ENCODE measurements at places on chromosomes 6 and 20.

DNA sequence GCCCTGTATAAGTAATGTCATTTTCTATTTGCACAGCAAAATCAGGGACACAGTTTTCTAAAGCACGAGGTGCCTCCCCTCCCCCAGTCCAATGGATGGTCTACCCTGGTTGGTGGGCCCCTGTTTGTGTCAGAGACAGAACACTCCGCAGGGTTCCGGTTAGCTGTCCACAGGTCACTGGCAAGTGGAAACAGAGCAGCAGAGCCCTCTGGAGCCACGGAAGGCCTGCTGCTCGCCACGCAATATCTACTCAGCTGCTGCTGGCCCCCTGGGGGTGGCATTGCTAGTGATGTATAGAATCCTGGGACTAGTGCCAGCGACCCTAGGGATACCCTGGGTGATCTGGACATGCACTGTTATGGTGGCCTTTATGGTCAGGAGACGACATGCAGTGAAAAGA, 50.4 kb downstream of the RIN2 start:
- no peak for DNase-seq

DNA sequence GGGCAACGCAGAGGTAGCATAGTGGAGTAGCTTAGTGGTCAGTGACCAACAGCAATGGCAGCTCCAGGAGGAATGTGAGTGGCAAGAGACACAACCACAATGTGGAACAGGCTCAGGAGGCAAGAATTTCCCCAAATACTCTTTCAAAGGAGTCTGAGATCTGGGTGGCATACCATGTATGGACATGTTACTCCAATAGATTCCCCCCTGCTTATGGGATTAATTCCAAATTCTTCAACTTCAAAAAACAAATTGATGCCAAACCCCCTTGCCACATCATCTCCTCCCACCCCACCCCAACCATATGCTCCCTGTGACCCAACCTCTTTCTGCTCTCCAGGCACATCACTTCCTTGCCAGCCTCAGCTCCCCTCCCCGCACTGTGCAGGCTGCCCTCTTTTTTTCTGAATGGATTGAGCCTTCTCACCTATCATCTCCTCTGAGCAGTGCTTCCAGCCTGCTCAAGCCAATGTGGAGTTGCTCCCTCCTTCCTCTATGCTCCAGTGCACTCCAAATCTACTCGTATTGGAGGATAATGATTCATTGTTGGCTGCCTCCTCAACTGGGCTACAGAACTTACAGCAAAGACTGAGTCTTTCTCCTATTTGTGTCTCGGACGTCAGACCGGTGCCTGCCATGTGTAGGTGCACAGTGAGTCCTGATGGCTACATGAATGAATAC, 93.0 kb upstream of the CEP85L start:
- no peak for DNase-seq

DNA sequence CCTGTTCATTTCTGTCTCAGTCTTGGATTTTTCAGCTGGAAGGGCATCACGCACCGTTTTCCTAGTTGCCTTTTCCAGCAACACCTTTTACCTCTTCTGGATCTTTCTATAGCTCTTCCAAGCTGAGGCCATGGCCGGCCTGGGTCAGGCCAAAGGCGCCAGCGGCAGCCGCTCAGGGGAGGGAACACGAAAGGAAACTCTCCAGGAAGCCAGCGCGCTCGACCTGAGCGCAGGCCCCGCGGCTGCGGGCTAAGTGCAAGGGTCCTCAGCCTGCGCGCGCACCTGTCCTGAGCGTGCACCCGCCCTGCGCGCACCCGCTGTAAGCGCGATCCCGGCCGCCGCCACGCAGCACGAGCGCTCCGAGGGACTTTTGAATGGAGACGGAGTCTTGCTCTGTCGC, 43.8 kb upstream of the TMEM181 start:
- no peak for DNase-seq

GRCh38 chr6:133392641-133393040, 151.5 kb downstream of the EYA4 start:
- DNase-seq, result no peak

DNA sequence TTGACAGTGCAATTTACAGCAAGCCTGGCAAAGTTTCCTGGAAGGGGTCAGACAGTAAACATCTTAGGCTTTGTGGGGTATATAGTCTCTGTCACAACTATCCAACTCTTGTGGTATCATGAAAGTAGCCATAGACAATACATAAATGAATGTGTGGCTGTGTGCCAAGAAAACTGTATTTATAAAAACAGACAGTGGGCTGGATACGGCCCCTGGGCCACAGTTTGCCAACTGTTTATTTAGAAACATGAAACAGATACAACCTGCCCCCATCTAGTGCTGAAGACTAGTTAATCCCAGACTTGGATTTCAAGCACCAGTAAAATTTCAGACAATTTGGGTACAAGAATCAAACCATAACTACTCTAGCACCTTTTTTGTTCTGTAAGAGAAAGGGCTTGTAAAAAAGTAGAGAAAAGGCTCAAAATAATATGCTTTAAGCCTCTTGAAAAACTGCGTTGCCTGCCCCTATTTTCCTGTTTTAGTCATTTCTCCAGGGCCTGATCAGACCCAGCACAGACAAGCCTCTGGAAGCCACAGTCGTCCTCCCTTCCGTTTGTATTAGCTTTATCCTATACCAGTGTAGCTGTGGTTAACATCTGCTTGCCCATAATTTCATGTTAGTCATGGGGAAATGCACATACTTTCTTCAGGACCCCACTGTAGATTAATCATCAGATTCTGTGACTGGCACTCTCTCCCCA, 30.8 kb downstream of the JAG1 start:
- no peak for DNase-seq

DNA sequence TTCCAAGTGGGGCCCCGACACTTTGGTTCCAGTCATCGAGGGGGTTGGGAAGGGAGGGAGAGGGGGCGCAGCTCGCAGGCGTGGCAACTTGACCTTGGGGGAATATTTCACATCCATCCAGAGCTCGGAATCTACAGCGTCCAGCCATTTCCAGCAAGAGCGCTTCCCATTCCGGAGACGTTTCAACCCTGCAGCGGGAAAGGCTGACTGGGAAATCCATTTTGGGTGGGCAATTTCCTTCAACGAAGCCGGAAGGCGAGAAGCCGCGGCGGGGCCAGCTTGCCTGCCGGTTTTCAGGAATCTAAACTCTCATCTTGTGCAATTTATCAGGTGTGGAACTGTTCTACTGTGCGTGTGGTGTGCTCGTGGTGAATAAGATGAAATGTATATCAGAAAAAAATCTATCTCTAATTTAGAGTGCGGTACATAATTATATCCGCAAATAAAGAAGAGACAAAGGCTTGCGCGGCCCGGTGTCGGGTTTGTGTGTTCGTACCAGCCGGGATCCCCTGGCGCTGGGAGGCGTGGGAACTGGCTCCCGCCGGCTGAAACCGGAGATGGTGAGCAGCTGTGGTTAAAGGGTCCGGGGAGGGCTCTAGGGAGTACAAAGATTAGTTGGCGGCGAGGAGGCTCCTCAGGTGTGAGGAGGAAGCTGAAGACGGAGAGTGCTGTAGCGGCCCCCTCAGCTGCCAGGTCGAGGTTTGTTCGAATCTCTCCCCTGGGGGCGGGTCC, 4.8 kb downstream of the SLC32A1 start:
- DNase-seq, result peak; percentile 25

DNA sequence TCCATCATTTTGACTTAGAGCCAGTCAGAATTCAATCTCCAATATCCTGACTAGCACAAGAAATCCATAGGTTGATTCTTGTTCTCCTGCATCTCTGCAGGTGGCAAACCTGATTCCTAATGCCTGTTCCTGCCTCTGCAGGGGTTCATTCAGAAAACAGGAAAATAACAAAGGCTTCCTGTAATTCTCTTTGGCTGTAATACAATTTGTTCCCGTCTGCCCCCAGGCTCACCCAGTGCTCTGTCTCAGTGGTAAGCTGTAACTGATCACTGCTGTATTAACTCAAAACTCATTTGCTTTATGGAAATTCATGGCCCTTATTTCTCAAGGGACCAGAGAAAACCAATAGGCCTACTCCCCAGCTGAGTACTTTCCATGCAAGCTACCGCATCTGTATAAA, 88.6 kb downstream of the OPRM1 start:
- no peak for DNase-seq

- DNase-seq, result no peak
These were observed 723 bp upstream of the SNPH start for GRCh38 chr20:1265226-1265915.

- peak; percentile 80 for DNase-seq
These were observed 27.0 kb downstream of the HECA start for GRCh38 chr6:139161817-139162284.

Data from activated CD4-positive, alpha-beta T cell treated with anti-CD3 and anti-CD28 coated beads for 48 hours (primary cell).